Activated T-cell treated with anti-CD3 and anti-CD28 coated beads, Interleukin-2, amount 50 U/mL, for 24 hours (primary cell): ENCODE measurements at places on chromosomes 6 and 20.

DNA sequence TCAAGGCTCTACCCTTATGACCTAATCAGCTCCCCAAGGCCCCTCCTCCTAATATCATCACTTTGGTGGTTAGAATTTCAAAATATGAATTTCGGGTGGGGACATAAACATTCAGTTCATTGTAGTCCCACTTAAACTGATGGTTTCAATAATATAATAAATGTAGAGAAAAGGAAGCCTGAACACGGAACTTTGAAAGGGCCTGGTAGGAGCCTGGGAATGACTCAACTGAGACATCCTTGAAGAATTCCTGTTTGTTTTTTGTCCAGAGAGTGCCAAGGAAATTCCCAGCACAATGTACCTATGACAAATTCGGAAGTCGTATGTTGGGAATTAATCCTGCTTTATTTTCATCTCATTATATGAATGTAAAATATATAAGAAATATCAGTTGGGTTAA is 457.9 kb downstream of the PLCB1 start:
- no peak for DNase-seq

GRCh38 chr20:51659491-51660050 is 108.6 kb downstream of the ATP9A start:
- no peak for DNase-seq

DNA sequence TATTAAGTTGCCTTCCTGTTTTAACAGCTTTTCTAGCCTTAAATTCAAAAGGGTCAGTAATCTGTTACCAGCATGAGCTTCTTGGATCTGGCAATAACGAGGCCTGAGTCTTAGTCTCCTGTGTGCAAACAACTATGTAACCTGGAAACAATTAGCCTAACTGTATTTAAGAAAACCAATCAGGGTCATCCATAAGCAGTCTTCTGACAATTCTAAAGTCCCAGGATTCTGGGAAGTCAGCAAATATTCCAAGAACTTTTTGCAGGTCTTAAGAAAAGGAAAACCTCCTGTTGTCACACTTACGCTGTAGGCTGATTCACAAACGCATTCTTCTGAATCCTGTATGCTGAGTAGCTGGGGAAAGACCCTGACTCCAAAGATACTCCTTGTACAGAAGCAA is 90.4 kb downstream of the COL12A1 start:
- DNase-seq: no peak

DNA sequence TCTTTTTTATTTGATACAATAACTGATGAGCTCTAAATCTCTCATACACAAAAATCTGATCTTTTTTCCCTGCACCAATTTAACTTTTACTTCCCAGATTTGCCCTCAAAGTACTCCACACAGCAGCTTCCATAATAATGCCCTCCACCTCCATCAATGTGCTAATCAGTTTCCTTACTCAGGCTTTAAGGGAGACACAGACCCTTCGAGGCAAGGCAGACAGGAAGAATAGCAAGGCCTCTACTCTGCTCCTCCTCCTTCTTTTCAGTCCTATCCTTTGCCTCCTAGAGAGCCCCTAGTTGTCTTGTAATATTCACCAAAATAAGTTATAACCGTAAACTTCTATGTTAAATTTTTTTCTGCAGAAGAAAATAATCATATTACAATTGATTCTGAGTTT is 444.9 kb upstream of the RNF217 start:
- DNase-seq: no peak

GRCh38 chr6:168678077-168678476 is 237.1 kb downstream of the SMOC2 start:
- DNase-seq: no peak

DNA sequence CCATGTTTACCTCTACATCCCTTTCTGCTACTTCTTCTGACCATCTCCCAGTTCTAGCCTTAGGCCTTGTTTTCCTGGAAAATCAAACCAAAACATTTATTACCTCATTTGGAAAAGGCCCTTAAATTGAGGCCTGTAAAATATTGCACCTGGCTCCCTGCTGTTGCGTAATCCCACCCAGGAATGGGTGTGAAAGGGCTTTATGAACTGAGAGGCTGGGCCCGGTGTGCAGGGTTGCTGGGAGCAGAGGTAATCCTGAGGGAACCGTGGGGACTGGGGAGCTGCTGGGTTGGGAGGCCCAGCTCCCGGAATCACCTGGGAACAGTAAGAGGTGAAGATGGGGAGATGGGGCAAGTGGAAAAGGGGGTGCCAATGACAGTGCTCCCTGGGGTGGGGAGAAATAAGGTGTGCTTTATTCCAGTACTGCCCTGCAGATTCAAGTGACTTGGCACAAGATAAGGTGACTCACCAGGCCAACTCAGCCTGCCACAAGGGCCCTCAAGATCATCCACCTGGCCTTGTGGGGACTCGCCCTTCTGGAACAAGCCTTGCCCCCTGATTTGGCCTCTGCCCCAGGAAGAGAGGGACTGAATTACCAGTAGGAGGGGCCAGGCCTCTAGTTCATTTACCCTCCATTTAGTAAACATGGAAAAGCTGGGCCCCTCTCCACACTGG is 44.2 kb downstream of the KCNK5 start:
- DNase-seq: no peak

DNA sequence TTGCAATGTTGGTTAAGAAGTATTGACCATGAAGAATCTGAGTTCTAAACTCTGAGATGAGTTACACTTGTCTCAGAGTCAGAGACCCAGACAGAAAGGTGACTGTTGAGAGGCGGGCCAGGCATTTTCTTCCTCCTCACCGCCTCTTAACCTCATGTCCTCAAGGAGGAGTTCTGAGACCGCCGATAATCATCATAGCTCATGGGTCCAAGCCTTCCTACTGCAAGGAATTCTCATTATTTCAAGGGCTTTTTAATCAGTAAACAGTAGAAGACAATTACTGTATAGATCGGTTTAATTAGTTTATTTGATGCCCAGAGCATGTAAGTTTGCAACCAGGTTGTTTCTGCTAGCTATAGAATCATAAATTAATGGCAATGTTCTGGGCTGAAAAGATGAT is 382.4 kb upstream of the MMS22L start:
- no peak for DNase-seq

- DNase-seq: no peak
Observed at GRCh38 chr6:128421788-128422187, 98.6 kb downstream of the PTPRK start.

- no peak for DNase-seq
Observed at GRCh38 chr6:116463301-116463700, 2.1 kb downstream of the CALHM6 start.

DNA sequence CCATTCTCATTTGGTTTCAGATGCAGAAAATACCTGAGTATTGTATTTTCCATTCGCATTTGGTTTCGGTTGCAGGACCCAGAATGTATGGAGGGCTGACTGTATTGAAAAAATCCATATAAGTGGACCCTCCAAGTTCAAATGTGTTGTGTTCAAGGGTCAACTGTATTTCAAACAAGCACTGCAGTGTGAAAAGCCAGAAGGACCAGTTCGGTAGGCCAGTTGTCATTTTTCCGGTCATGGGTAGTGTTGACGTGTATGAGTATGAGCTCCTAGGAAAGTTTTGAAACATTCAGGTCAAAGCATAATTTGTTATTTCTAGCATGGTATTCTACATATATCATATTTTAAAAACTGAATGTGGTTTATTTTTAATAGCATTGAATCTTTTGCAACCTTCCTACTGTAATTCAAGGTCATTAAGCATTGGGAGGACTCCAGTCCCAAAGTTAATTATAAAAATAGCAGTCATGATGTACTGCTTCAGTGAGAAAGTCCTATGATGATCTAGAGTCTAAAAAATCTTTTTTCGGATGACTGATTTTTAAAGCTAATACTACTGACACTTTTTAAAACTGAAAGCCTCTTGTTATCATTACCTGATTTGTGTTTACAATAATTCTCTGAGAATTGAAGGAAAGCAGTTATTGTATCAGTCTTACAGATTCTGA is 18.9 kb downstream of the NHSL1 start:
- no peak for DNase-seq

DNA sequence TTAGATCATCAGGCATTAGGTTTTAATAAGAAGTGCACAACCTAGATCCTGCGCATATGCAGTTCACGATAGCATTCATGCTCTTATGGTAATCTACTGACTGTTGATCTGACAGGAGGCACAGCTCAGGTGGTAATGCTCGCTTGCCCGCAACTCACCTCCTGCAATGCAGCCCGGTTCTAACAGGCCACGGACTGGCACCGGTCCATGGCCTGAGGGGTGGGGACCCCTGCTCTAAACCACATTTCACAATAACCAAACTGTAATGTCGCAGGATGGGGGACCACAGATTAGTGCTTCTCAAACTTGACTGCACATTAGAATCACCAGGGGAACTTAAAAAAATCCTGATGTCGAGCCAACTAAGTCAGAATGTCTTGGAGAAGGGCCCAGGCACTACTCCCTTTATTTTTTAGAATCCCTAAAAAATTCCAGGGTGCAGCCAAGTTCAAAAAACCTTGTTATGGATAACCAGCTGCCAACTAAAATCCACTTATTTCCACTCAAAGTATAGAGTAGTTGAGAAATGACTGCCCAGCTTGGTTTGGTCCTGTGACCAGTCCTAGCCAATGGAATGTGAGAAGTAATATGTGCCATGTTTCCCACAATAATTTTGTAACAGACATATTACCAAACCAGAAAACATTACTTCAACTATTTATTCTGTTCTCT is 3.1 kb downstream of the SHPRH start:
- DNase-seq: no peak

GRCh38 chr6:10595731-10596664 is 74.8 kb downstream of the GCNT2 start:
- DNase-seq: no peak

- DNase-seq: no peak
Observed at GRCh38 chr20:37755665-37756064, 61.8 kb downstream of the CTNNBL1 start.

DNA sequence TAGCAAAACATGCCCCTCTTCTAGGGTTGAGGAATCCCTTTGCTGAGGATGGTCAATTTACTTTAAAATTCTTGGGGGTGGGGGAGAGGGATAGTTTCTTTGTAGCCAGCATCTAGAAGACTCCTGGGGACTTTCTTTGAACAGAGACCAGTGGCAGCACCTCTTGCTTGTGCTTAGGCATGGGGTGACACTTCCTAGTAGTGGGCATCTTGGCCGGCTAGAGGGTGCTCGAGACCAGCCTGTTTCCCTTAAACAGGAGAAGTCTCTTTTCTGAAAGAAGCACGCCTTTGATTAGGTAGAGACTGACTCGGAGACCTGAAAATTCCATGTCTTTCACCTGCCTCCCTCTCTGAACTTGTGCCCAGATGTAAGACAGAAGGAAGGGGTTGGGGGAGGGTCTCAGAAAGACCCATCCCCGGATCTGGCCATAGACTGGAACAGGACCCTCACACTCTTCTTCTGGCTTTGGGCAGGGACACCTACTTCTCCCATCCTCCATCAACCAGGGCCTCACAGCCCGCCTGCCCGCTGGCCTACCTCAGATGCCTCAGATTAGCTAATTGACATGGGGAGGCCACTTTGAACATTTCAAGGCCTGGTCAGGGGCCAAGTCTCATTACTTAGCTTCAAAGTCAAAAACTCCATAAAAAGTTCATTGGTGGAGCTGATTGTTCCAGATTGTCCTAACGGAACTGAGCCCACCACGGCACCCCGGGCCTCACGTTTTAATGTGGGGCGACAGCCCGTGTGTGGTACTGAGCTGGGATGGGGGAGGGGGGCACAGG is 172.2 kb downstream of the CDC5L start:
- no peak for DNase-seq

- no peak for DNase-seq
Observed at GRCh38 chr6:797479-798077, 104.6 kb upstream of the EXOC2 start.

DNA sequence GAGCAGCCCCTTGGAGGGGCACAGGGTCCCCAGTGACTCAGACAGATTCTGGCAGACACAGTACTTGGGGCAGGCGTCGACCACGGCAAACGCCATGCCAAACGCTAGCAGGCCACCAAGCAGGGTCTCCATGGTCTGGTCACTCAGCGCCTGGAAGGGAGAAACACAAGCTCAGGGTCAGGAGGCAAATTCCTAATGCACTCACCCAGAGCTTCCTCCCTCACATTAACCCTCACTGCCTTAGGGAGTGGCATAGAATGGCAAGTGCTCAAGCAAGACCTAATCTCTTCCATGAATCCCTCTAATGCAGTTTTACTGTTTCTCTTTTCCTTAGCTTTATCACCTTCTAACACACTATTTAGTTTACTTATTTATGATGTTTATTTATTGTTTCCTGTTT is 154.2 kb downstream of the LRFN2 start:
- no peak for DNase-seq

DNA sequence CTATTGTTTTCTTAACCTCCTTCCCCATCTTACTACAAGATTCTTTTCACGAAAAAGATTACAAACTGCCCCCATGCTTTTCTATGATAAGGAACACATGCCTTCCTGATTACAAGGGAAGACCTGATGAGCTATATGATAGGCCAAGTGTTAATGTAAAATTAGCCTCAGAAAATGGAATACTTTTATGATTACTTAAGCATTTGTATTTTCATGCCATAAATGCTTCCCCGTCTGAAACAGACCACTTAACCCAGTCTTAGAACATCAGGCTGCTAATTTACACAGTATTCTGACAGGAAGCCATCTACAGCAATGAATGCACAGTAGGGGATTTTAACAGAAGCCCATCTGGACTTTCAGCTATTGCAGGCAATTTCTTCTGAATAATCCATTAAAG is 274.9 kb downstream of the HAO1 start:
- no peak for DNase-seq

- no peak for DNase-seq
Observed at GRCh38 chr6:122994256-122994655, 1.8 kb upstream of the CLVS2 start.

DNA sequence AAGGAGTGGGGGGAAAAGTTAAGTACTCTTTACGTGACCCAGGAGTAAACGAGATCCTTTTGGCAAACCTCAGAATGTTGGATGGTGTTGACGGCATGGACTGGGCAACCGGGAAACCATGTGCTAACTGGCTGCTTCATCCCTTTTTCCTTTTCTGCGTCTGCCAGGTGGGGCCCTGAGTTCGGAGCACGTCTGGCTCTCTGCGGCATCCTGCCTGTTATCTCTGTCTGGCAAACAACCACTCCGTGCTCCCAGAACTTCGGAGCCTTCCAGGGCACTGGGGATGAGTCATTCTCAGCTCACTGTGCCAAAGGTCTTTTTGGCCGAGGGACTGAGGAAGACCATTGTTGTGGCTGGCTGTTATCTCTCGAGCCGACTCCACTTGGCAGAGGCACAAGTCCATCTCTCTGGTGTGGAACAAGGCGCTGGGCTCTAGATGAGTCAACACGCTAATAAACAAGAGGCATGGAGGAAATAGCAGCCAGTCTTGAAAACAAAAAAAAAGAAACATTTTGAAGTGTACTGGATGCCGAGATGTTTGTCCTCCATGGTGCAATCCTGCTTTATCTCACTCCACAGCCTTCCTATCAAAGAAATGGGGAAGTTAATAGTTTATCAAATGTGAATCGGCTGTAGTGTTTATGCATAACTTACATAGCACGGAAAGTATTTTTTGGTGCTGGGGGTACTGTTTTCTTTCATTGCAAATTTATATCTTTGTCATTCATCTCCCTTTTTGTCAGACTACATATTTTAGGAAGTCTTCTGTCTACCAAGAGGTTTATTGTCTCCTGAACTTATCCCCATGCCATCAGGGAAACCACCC is 64.6 kb upstream of the TXNDC5 start:
- no peak for DNase-seq

GRCh38 chr6:139638179-139638941 is 263.9 kb upstream of the CITED2 start:
- no peak for DNase-seq
